Stimulated activated CD4-positive, alpha-beta T cell treated with anti-CD3 and anti-CD28 coated beads, Interleukin-2, amount 100 ng/mL, for 24 hours (primary cell): ENCODE measurements at places on chromosomes 6 and 20.

DNA sequence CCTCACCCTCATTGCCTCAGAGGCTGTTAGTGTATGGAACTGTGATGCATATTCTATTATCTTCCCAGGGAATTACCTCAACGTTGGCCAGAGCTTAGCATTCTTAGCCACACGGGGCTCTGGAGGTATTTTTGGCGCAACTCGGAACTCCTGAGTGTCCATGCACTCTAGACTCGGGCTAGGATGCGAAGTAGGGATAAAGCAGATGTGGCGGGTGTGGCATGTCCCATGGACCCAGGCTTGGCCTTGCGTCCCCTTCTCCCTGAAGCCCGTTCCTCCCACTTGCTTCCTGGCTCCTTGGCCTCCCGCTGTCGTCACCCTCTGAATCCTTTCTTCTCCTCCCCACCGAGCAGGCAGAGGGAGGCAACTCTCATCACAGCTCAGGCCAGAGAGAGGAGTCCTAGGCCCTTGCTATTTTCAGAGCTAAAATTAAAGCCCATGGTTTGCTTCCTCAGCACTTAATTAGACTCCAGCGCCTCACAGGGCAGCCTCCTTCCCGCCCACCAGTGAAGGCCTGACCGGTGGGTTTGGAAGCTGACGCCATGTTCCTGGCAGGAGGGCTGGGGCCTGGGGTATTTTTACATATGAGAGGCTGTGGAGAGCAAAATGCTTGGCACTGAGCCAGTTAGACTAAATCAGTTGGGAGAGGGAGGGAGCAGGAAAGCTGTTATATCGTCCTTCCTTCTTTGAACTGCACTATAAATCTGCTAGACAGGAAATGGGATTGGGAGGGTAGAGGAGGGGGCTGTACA is 138.7 kb downstream of the FOXO3 start:
- no peak for DNase-seq

DNA sequence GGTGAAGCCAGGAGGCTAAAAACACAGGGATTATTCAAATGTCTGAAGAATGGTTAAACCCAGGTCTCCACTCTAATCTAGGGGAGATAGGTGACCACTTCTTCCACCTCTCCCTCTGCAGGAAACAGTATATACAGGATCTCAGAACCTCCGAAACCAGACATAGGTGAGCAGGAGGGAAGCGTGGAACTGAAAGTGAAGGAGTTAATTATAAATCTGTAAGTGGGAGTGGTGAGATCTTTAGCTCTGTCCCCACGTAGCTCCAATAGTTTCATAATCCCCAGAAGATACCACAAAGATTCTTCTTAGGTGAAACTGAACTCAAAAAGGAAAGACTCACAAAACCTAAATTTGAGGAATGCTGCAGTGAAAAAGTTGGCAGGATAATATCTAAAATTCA is 76.8 kb downstream of the THEMIS start:
- DNase-seq: no peak

GRCh38 chr6:52654007-52654406 is 16.9 kb upstream of the TMEM14A start:
- DNase-seq: no peak

DNA sequence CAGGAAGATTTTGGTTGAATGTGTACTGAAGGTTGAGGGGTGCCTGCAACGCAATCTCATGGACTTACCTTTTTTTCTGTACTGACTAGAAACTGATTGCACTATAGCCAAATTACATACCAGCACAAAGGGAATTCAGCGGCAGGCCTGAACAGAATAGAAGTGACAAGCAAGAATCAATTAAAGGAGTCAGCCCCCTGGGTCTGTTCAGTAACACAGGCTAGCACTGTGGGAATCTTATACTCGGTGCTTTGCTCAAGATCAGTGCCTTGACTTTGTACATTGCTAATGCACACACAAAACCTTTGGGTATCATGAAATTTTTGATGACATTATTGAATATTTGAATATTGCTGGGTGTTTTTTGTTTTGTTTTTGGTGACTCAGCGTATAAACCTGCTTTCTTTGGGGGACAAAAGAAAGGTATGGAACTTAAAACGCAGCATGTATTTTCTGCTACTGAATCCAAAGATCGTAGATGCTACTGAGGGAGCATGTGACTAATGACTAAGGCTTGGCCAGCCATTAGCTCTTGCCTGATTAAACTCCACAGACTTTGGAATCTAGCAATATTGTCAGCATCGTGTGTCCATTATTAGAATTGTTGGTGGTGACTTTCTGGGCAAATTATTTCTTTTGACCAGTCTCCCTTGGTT is 236.6 kb downstream of the ARID1B start:
- no peak for DNase-seq

GRCh38 chr6:13488015-13488895 is 855 bp upstream of the GFOD1 start:
- peak; percentile 35 for DNase-seq

GRCh38 chr6:57265755-57266221 is 43.7 kb upstream of the RAB23 start:
- no peak for DNase-seq
